ENCODE measurements at places on chromosomes 6 and 20.

- DNase-seq, result no peak
Observed at GRCh38 chr6:142838821-142839685, 105.9 kb downstream of the HIVEP2 start.

- DNase-seq, result no peak
Observed at GRCh38 chr6:75103431-75103830, 102.4 kb downstream of the COL12A1 start.

- no peak for DNase-seq
Observed at GRCh38 chr20:33991502-33991901, 2.2 kb upstream of the RALY start.

DNA sequence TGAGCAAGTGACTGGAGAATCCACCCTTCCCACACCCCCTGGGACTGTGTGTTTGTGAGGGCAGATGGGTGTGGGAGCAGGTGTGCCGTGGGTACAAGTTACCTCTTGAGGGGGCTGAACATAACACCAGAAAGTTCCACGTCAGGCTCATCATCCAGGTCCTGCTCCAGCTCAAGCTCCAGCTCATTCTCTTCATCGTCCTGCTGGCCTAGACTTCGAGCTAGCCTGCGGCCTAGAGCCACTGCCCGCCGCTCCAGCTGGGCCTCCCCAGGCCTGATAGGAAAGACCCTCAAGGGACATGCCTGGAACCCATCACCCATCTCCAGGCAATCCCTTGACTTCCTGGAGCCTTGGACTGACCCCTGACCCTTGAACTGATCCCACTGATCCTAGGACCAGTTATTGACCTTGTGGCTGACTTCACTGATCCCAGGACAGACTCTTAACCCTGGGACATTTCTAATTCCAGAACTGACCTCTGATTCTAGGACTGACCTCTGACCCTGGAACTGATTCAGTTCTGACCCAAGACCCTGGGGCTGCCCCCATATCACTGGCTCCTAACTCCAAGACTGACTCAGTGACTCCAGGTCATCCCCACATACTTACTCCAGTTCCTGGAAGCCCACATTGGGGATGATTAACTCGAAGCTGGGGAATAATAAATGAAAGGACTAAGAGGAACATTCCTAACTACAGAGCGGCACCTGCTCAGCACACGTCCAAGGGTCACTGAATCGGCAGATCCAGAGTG lies 11.8 kb upstream of the SPAG4 start:
- no peak for DNase-seq

- no peak for DNase-seq
Observed at GRCh38 chr6:18343741-18344140, 43.4 kb upstream of the RNF144B start.

GRCh38 chr6:111531185-111531584 lies 48.2 kb upstream of the REV3L start:
- no peak for DNase-seq

- DNase-seq, result no peak
Observed at GRCh38 chr6:135128268-135128914, 52.7 kb upstream of the MYB start.

DNA sequence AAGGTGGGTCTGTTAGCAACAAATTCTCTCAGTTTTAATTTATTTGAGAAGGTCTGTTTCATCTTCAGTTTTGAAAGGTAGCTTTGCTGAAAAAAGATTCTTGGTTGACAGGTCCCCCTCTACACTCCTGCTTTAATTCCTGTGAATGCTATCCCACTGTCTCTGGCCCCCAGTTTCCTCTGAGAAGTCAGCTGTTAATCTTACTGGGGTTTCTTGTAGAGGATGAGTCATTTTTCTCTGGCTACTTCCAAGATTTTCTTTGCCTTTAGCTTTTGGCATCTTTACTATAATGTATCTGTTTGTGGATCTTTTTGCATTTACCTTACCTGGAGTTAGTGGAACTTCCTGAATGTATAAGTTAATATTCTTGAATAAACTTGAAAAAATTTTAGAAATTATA lies 122.7 kb downstream of the MMS22L start:
- no peak for DNase-seq

DNA sequence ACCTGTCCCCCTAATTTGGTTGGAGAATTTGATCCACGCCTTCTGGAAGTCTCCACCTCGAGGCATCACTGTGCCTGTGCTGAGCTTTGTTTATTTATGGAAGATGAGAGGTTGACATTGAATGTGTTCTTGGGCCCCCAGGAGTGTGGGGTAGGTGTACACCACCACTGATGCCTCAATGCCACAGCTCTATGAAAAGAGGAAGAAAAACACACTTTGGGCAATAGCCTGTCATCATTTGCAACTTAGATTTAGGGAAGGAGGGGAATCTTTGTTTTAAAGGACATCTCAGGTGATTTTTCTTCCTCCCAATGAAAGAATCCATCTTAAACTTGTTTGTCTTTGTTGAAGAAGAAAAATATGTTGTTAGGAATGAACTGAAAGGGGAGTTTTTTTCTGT lies 42.6 kb downstream of the TBC1D7 start:
- DNase-seq, result no peak

GRCh38 chr20:33667676-33668465 lies 1.1 kb downstream of the ACTL10 start:
- DNase-seq, result no peak

- no peak for DNase-seq
Observed at GRCh38 chr6:7241160-7241559, 71.8 kb downstream of the SSR1 start.

DNA sequence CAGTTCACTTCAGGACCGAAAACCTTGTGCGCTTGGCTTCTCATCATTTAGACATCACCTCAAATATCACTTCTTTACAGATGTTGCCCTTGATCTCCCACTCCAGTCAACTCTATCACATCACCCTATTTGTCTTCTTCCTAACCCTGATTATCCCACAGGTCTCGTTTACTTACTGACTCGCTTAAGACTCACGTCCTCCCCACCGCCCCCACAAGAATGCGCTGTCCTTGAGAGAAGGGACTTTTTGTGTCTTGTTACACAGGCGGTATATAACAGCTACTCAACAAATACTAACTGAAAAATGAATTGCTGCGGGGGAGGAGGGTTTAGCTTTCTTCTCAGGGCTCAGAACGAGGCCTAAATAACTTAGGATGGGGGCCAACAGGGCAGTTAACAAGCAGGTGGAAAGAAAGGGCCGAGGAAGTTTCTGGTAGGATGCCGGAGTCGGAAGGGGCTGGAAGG lies 527 bp downstream of the TOMM34 start:
- DNase-seq, result no peak

- no peak for DNase-seq
Observed at GRCh38 chr6:137967689-137968454, 100.8 kb downstream of the TNFAIP3 start.

DNA sequence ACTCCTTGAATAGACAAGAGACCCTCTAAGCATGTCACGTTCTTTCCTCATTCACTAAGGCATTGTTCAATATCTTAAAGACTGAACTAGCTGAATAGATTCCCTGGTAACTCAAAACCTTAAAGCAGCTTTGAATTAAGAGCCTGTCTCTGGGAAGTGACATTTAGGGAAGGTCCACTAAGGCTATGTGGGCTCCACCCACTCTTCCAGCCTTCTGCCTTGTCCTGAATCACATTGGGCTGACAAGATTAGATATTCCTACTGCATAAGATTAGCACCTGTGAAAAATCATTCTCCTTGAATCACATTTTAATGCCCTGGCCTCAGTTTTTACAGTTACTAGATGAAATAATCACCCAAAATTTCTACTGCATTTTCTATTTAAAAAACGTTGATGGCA lies 36.3 kb downstream of the CLIC5 start:
- no peak for DNase-seq

- no peak for DNase-seq
Observed at GRCh38 chr20:33480048-33480447, 9.8 kb upstream of the CBFA2T2 start.

GRCh38 chr20:5970381-5970780 lies 19.9 kb downstream of the MCM8 start:
- DNase-seq, result no peak

DNA sequence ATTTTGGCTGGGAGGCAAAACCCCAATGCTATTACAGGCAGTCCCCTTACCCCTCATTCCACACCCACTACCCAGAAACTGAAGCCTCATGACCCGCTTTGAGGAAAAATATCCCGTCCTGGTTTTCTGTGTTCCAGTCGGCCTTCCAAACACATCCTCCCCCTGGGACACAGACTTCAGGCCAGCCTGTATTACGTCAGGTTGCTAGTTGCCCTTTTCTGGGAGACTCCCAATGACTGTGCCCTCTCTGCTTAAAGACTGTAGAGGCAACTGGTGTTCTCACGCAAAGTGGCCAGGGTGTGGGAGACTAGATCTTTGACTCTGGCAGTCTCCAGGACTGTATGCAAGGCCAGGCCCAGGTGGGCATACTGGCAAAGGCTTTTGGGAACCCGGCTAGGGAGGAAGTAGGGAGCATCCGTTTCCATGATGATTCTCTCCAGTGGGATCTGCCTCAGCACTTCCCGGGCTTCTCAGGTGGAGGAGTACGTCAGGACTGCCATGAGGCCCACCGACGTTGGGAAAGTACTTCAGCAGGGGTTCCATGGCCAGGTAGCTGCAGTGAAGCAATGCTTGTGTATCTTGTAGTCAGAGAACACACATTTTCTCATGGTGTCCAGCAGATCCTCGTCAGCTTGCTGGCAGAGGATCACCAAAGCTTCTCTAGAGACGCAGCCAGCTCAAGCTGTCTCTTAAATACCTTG lies 34.9 kb downstream of the DYNLT1 start:
- no peak for DNase-seq

GRCh38 chr6:75079589-75079988 lies 126.3 kb downstream of the COL12A1 start:
- DNase-seq, result no peak

GRCh38 chr6:20208687-20209378 lies 3.4 kb downstream of the MBOAT1 start:
- DNase-seq, result no peak

GRCh38 chr6:160093946-160094345 lies 27.7 kb upstream of the SLC22A1 start:
- DNase-seq, result no peak

GRCh38 chr6:166259296-166259977 lies 48.8 kb downstream of the PRR18 start:
- no peak for DNase-seq

DNA sequence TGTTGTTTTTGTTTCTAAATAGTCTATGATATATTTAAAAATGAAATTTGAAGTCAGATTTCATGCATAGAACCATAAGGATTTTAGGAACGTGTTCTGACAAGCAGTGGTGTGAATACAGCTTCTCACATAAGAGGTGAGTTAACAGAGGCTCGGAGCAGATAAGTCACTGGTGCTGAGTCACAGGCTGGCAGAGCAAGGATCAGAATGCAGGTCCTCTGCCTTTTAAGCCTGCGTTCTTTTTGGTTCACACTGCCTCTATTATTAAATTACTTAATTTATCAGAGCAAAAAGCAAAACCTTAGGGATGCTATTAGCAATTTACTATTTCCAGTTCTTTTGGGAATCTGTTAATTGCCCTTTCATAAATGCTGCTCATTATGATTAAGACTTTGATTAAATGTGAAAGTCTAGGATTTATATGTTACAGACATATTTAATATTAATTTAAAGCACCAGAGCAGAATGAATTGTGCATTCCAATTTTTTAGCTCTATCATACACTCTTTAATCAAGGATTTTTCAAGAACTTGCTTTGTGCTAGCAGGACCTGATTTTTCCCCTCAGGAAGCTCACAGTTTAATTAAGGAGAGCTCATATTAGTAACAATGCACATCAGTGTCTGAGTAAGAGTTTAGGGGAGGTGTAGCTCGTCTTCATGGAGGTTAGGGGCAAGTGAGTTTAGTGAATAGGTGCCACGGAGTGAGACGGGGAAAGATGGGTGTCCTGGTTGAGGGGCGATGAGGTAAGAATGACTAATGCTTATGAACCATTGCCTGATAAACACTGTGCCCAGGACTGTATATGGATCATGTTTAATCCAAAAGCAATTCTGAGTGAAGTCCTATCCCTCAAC lies 212.7 kb upstream of the AGPAT4 start:
- DNase-seq, result no peak

- DNase-seq, result no peak
Observed at GRCh38 chr20:43681991-43682410, 15.1 kb downstream of the MYBL2 start.

GRCh38 chr6:51585264-51585663 lies 502.1 kb downstream of the PKHD1 start:
- DNase-seq, result no peak

DNA sequence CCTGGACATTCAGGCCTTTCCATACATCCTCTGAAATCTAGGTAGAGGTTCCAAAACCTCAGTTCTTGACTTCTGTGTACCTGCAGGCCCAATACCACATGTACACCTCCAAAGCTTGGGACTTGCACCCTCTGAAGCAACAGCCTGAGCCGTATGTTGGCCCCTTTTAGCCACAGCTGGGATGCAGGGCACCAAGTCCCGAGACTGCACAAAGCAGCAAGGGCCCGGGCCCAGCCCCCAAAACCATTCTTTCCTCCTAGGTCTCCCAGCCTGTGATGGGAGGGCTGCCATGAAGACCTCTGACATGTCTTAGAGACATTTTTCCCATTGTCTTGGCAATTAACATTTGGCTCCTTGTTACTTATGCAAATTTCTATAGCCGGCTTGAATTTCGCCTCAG lies 107.4 kb upstream of the FRMD1 start:
- no peak for DNase-seq

DNA sequence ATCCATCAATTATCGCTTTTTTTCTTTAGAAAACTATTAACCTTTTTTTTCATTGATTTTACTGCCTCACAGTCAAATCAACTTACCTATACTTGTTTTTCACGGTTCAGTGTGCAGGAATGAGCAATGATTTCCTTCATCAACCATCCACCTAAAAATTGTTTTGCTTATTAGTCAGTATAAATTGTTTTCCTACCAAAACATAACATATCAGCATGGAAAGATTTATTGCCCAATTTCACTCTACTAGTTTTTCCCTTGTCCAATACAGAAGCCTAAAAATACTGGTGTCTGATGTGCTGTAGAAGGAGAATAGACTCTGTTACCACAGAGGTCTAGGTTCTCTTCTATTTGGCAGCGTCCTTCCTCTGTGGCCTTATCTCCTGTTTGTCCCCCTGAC lies 558.2 kb upstream of the CITED2 start:
- DNase-seq, result no peak

- no peak for DNase-seq
Observed at GRCh38 chr6:5674721-5675120, 332.0 kb downstream of the NRN1 start.

DNA sequence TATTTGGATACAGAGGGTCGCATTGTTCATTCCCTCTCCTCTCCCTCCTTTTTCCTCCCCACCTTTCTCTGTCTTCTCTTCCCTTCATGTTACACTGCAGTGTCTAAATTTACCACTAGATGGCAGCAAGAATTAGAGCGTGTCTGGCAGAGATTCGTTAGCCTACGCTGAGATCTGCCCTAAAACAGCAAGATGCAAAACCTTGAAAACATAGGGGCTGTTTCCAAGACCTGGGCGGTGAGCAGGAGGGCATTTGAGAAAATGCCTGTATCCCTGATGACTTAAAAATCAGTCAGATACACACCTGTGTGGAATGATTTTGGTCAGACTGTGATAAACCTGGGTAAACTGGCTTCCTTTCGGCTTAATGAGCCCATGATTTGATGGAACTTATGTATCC lies 101.5 kb upstream of the ISM1 start:
- DNase-seq, result peak; percentile 42

- no peak for DNase-seq
Observed at GRCh38 chr6:43089467-43089866, 13.4 kb downstream of the PTK7 start.

All from iPS DF 19.7 (cell line).